SIG-M5 (cell line): ENCODE measurements at places on chromosomes 1 and 21.

DNA sequence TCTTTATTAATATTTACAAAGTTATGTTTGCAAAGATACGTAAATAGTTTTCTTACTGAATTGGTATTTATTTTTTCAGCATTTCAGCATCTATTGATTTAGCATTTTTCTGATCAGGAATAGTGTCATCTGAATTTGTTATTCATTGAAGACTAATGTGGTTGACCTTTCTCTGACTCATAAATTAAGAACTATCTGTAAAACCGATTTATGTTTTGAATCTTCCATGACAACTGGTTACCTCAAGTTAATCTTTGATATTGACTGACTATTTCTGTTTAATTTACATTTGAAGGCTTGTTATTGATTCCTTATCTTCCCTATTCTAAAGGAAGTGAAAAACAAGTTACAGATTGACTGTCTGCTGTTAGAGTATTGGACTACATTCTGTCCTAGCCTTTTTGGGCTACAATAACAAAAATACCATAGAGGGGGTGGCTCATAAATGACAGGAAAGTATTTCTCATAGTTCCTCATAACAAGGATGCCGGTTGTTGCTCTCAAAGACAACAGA is 1131.4 kb downstream of the PLA2G4A start:
- no peak for DNase-seq

DNA sequence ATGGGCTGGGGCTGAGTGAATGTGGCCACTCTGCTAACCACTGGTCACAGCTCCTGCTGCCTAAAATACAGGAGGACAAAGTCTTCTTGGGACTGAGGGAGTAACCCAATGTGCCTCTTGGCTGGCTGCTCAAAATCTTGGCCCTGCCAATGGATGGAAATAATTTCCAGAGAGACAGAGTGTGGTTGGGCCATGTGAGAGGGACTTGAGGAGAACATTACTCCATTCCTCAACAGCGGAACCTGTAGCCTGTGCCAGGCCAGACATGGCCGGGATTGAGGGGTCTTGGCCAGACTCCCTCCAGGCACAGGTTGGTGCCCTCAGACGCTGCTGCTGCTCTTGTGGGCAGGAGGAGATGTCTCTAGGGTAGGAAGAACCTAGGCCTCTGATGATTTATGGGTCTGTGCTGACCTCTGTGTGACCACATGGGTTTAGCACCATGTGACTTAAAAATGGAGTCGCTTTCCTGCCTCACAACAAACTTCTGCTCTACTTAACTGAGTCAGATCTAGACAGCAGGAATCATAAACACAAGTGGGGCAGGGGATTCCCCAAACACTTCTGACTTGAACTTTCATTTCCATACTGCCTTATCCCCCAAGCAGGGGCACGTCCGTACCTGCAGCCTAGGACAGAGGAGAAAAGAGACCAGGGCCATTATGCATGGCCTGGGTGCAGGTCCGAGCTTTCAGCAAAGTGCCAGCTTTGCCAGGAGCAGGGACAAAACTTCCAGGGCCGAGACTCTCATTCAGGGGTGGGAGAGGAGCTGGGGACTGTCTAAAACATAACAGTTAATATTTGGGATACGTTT is 79.2 kb downstream of the CD34 start:
- no peak for DNase-seq

GRCh38 chr1:207888652-207889051 is 22.3 kb downstream of the CD34 start:
- no peak for DNase-seq

GRCh38 chr1:220056374-220056773 is 10.1 kb upstream of the EPRS1 start:
- no peak for DNase-seq

GRCh38 chr1:55005351-55006140 is 6.8 kb downstream of the BSND start:
- DNase-seq, result no peak

DNA sequence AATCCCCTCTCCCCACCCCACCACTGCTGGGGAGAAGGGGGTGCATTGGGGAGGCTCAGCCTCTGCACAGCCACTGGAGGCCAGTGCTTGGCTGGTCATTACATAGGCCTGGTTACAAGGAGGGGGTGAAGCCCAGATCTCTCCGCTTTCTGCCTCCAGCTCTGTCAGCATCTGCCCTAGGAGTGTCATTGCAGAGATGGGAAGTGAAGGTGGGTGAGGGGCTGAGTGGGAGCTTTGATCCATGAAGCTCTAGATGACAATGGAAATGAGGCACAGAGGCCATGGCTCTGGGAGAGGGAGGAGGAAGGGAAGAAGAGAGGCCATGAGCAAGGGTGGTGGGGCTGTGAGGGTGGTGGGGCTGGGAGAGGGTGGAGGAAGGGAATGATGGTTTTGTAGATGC is 411.6 kb downstream of the MATN1 start:
- no peak for DNase-seq

- DNase-seq, result no peak
These were observed 89.7 kb upstream of the VAMP3 start for GRCh38 chr1:7681401-7681800.

- DNase-seq, result no peak
These were observed 17.6 kb upstream of the PEX10 start for GRCh38 chr1:2429780-2430591.

GRCh38 chr21:35197992-35198431 is 148.9 kb upstream of the RUNX1 start:
- no peak for DNase-seq

GRCh38 chr1:47927165-47927564 is 70.0 kb downstream of the TRABD2B start:
- no peak for DNase-seq

DNA sequence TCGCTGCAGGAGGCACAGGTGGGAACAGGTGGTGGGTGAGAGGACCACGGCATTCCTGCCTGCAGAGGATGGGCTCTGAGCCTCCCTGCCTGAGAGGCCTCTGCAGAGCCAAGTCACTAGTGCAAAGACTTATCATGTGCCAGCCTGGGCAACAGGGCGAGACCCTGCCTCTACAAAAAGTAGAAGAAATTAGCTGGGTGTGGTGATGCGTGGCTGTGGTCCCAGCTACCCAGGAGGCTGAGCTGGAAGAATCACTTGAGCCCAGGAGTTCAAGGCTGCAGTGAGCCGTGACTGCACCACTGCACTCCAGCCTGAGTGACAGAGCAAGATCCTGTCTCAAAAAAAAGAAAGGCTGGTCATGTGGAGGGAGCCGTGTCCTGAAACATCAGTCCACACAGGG is 46.4 kb downstream of the PKNOX1 start:
- DNase-seq, result no peak

GRCh38 chr1:24694380-24694843 is 50.8 kb upstream of the CLIC4 start:
- DNase-seq, result no peak

DNA sequence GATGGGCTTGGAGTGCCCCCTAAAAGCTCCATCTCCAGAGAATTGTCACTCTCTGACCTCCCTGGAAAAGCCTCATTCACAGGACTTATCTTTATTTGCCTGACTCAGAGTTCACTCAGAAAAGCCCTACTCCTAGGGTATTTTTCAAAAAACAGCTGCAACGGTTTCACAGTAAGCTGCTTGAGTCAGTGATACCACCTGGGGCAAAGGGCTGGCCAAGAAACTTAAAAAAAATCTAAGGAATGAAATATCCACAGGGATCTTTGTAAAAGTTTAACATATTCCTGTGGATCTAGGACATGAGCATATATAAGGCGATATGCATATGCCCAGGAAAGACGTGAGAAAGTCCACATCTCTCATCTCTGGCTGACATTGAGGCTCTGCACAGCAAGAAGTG is 33.8 kb upstream of the TSPAN2 start:
- no peak for DNase-seq

DNA sequence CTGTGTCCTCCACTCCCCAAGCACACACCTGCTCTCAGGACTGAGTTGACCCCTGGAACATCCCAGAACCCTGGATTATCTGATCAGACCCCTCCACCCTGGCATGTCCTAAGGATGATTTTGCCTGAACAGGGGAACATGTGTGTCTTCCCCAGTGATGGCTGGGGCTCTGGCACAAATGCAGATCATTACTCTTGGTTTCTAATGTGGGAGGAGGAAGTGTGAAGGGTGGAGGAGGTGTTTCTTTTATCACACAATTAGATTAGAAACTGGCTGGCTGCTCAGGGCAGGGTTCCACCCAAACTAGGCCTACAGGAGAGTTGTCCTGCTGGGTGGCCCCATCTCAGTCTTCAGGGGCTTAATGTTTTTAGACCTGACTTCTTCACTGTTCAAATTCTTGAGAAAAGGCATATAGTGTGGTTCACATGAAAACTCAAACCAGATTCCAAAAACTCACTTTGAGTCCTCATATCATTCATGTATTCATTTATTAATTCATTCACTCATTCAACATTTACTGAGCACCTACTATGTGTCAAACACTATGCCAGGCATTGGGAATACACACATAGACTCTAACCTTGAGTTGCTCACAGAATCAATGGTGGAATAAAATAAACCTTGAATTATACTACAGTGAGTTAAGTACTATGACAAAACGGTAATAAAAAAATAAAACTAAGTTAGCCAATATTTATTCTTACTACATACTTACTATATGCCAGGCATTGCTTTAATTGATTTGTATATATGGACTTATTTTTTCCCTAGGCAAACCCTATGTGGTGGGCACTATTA is 221.8 kb upstream of the JUN start:
- DNase-seq, result no peak

DNA sequence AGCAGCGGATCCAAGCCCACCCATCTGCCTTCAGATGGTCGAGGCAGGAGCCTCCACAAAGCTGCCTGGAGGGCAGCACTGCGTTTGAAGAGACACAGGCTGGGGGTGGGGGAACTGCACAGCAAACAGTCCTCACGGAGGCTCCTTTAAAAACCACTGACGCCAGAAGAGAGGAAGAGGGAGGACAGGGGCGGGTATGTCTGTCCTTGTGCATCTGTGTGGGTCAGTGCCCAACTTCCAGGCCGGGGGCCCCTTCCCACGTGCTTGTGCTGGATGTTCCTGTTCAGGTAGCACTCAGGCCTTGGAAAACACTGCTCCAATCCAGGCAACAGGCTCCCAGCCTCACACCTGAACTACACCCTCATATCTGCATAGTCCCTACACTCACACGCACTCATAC is 7.7 kb downstream of the AHDC1 start:
- DNase-seq, result no peak

DNA sequence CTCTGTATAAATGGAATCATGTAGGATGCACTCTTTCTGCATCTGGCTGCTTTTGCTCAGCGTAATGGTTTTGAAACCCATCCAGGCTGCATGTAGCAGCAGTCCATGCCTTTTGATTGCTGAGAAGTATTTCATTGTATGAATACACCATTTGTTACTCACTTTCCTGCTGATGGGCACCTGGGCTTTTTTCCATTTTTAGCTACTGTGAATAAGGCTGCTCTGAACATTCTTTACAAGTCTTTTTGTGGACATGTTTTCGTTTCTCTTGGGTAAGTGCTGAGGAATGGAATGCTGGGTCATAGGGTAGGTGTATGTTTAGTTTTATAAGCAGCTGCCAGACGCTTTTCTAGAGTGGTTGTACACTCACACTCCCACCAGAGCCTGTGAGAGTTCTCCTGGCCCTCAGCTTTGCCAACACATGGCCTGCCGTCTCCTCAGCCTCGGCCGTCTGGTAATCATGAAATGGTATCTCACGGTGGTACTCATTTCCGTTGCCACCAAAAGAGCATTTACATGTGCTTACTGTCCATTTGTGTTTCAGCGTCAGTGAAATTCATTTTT is 22.7 kb downstream of the SLX9 start:
- DNase-seq, result no peak

GRCh38 chr21:24824209-24824608 is 783.1 kb downstream of the MRPL39 start:
- no peak for DNase-seq

- no peak for DNase-seq
These were observed 469.5 kb upstream of the VAMP3 start for GRCh38 chr1:7301664-7301981.

GRCh38 chr1:32249831-32250525 is 1.1 kb upstream of the LCK start:
- DNase-seq, result no peak

DNA sequence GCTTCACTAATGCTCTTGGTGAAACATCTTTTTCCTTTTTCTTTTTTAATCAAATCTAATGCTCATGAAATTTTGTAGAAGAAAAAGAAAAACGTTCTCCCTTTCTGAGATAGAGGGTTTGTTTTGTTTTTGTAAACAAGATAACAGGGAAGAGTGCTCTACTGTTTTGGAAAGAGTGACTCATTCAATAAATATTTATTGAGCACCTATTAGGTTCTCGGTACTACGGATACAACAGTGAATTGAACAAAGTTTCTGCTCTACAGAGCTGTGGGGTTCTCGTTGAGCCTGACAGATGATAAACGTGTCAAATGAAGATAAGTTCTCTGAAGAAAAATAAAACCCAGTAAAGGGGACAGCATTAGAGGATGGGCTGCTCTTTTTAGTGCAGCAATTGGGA is 7.0 kb downstream of the PGM1 start:
- DNase-seq, result no peak

GRCh38 chr1:32349211-32349708 is 13.0 kb downstream of the FAM229A start:
- no peak for DNase-seq

- DNase-seq, result peak; percentile 74
These were observed at the start of gene NLRP3 for GRCh38 chr1:247415423-247416361. NLRP3 (plus strand) TSS chr1:247416173; CDS start chr1:247418801, 2,628 bp downstream.

GRCh38 chr21:30984889-30985288 is 53.4 kb downstream of the KRTAP19-8 start:
- DNase-seq, result no peak

GRCh38 chr1:48889082-48889481 is 112.4 kb upstream of the BEND5 start:
- no peak for DNase-seq

- DNase-seq, result peak; percentile 84
These were observed 22.2 kb downstream of the MKNK1 start for GRCh38 chr1:46581681-46582455.

DNA sequence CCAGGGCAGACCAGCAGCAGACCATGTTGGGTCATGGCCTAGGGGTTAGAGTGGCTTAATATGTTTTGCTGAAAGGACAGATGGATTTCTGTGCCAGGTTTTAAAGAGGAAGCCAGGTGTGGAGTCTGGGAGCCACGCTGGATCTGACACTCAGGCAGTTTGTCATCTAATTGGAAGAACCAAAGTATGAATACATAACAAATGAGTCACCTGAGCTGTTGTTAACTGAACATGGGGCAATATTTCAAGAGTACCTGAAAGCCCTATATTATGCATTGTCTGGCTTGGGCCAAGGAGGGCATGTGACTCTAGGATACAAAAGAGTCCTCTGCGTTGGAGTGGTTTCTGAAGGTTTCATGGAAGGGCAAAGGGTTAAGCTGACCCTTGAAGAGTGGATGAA is 70.6 kb downstream of the LMO4 start:
- DNase-seq, result no peak

DNA sequence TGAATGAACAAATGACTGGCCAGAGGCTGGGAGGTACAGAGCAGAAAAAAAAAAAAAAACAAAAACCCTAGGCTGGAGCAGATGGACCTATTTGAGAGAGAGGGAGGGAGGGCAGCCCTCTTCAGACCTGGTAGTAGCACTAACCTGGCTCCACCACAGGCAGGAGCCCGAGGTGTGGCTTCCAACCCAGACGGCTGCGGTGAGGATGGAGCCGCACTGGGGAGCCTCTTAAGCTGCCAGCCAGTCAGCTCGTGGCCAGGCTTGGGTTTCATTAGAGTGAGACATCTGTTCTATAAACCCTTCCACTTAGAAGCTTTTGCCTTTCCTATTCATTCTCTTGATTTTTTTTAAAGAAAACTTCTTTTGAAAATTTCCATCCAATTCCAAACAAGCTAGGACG is 16.8 kb downstream of the LGR6 start:
- no peak for DNase-seq
